ENCODE measurements at places on chromosomes 7 and 10.
A peak's percentile ranks its signal among the peaks of the same experiment; 100 is the strongest.

DNA sequence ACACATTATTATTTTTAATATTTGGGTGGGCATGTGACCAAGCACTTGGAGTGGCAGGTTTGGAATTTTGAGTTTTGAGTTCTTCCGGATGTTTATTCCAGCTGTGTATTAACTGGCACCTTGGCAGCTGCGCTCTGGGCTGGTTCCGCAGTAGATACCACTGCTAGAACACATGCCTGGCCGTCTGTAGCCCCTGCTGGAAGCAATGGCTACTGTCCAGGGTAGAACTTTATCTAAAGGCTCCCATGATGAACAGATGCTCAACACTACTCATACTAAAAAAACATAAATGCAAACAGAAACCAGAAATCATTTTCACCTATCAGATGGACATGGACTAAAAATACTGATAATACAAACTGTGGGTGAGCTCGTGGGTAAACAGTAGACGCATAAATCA is 19.4 kb upstream of the SH3PXD2A start:
- DNase-seq: no peak

- DNase-seq: no peak
These were observed 90.1 kb upstream of the NANOS1 start for GRCh38 chr10:118939211-118940007.

DNA sequence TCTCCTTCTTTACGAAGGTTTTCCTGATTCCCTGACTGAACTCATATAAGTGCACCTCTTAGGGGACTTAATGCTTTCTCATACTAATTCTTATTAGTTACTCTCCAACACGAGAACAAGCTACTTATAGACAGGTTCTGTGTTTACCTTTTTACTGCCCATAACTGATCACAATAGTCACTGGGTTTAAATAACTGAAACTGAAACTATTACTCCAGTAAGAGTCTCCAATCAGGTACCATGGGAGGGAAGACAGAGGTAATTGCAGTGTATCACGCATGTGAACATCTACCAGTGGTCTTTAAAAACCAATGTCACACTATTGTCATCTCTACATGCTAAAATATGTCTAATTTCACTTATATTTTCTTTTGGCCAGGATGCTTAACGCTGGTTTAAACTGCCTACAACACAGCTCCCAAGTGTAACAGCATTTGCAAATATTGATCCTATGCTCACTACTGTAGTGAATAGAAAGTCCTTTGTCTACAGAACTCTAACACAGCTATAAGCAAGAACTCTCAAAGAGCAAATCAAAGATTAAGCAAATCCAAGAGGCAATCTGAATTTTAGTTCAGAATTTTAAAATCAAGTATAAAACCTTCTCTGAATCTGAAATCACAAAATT is 3.6 kb downstream of the GDI2 start:
- no peak for DNase-seq

DNA sequence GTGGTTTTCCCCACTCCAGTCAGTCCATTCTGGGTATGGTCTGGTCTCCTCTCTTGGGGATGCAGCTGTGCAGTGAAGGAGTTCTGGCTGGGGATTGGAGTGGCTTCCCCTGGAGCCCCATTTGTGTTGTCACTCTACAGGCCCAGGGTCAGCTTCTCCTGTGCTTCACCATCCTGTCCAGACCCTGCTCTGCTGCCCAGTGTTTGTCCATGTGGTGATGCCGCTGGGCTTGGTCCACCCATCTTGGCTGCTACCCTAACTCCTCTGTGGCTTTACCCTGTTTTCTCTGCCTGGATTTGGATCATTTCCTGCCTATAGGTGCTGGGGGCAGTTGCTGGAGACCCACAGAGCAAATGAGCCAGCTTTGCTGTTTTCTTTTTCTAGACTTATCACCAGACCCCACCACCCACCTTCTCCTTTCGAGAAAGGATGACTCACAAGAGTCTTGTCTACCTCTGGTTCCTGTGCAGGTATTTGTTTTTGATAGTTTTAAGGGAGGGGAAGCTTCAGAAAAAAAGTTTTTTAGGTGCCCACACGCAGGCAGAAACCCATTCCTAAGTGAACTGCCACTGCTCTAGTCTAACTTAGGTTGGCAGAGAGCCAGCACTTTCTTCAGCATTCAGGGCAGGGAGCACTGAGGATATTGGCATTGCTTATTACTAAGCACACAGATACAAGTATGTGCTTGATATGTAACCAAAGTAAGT is 8.5 kb downstream of the ZDHHC16 start:
- no peak for DNase-seq

DNA sequence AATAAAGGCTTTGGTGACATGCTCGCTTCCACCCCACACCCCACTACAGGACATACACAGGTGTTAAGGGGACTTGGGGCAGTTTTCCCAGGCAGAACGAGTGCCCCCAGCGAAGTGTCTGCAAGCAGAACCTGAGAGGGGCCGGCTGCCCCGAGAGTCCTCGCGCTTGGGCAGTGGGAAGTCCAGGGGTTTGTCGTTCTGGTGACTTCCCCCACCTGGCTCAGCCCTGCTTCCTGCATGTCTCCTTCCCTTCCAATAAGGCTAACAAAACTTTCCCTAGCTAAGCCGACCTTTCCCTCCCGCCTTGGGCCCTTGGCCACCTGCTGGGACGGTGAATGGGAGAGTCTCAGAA is 916 bp downstream of the VWA2 start:
- DNase-seq: no peak

- DNase-seq: no peak
These were observed 299.2 kb upstream of the ZMIZ1 start for GRCh38 chr10:78769526-78769925.

GRCh38 chr7:155216475-155217272 is 81.0 kb upstream of the INSIG1 start:
- no peak for DNase-seq

DNA sequence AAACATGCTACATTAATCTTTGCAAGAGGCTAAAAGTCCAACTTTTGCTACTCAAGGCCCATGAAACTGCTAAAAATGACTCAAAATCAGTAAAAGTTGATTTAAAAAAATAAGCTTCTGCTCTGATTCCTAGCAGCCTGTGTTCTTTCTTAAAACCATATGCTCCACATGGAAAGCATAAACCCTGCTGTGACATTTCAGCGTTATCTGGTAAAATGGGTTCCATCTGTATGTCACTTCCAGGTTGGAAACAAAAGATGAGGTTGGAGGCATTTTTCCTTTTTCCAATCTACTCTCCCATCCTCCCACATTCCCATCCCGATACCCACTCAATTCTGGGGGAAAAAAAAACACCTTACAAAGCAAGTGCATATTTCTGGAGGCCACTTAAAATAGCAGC is 439.5 kb downstream of the NEBL start:
- DNase-seq: no peak

DNA sequence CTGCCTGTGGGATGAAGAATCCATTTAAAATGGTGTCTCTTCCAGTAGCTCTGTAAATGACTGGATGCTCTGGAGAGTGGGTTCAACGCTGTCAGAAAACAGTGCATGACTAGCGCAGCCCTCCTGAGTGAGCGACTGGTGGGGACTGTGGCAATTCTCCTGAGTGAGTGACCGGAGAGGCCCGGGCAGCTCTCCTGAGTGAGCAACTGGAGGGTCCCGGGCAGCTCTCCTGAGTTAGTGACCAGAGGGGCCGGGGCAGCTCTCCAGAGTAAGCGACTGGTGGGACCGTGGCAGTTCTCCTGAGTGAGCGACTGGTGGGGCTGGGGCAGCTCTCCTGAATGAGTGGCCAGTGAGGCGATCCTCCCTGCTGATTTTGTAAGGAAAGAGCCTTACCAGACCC is 85.5 kb downstream of the WDR37 start:
- no peak for DNase-seq

- no peak for DNase-seq
These were observed 82.7 kb upstream of the WIPF3 start for GRCh38 chr7:29723599-29723998.

DNA sequence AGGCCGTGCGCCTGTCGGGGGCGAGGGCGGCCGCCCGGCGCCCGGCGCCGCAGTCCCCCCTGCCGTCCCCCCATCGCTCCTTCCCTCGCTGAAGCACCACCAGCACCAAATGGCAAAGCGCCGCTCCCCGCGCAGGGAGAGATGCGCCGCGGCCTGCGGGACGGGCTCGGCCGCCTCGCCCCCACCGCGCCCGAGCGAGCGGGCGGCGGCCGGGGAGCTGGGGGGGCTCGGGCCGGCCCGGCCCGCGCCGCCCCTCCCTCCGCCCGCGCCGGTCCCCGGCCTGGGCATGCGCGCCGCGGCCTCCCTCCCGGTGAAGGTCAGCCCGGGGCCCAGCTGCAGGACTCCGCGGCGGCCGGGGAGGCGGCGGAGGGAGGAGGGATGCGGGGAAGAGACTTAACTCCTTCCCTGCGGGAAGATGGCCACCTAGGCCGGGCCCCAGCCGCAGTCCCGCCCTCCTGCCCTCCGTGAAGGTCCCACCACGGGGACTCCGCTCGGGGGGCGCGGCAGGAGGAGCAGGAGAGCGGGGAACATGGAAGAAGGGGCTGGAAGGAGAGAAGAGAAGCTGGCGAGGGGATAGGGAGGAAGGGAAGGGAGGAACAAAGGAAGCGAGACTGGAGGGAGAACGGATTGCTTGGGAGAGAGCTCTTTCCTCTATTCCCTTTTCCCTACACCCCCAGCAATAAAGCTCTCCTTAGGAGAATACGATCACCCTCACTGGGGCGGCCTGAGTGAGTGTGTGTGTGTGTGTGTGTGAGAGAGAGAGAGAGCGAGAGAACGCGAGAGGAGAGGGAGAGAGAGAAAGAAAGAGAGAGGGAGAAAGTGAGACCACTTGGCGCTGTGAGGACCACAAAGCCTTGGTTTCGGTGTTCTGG is 3.4 kb upstream of the SMARCD3 start:
- DNase-seq: no peak

DNA sequence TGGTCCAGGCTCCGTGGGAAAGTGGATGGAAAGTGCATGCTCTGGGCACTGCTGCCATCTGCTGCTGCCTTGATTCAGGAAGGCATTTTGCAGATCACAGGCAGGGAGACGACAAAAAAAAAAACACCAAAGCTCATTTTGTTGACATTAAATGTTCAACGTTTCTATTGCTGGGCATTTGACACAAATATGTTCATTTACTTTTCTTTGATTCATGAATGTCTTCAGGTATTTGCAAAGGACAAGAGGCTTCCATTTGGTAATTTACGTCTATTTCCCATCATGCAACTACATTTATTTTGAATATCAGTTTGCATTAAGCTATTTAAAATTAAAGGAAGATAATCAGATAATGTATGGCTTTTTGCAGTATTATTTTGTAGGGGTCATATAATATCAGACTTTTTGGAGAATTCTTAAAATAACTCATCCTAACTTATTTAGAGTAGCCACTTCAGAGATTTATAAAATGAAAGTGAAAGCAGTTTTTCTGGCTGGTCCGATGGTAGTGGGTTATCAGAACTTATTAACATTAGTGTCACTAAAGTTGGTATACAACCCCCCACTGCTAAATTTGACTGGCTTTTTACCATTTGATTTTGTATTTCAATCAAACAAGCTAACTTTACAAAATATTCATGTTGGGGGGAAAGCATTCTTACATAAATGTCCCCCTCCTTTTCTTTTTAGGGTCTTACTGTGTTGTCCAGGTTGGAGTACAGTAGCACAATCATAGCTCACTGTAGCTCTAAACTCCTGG is 65.3 kb downstream of the PDIA4 start:
- DNase-seq: peak; percentile 47

DNA sequence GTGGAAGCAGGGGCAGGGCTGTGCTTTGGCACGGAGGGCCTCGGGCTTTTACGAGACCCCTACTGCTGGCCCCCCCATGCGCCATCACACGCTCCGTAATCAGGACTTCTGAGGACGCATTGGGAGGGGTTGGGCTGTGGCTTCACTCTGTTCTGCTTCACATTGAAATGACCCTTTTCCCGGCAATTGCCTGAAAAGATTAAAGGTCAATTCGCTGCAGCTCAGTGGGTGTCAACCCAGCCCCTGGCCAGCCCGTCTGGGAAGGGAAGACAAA is 41.7 kb upstream of the UBE3C start:
- no peak for DNase-seq

DNA sequence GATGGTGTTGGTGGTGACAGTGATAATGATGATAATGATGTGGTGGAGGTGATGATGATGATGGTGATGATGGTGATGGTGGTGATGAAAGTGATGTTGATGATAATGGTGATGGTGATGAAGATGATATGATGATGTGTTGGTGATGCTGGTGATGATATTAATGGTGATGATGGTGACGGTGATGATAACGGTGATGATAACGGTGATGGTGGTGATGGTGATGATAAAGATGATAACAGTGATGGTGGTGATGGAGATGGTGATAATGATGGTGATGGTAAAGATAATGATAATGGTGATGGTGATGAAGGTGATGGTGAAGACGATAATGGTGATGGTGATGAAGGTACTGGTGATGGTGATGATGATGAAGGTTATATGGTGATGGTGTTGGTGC is 76.6 kb downstream of the UNCX start:
- no peak for DNase-seq

GRCh38 chr10:2012209-2012608 is 274.9 kb upstream of the ADARB2 start:
- DNase-seq: no peak
